ENCODE measurements at places on chromosomes 16 and 17.

GRCh38 chr16:25340973-25341372 lies 83.3 kb upstream of the ZKSCAN2 start:
- no peak for DNase-seq

GRCh38 chr17:4623249-4623648 lies 18.2 kb downstream of the ALOX15 start:
- DNase-seq = no peak

GRCh38 chr17:50148226-50149090 lies 2.0 kb downstream of the PPP1R9B start:
- peak; percentile 82 for DNase-seq

GRCh38 chr17:49602783-49603182 lies 27.1 kb downstream of the NXPH3 start:
- DNase-seq = no peak

- DNase-seq = no peak
Measured at GRCh38 chr16:73275024-73275423, 227.1 kb upstream of the ZFHX3 start.

DNA sequence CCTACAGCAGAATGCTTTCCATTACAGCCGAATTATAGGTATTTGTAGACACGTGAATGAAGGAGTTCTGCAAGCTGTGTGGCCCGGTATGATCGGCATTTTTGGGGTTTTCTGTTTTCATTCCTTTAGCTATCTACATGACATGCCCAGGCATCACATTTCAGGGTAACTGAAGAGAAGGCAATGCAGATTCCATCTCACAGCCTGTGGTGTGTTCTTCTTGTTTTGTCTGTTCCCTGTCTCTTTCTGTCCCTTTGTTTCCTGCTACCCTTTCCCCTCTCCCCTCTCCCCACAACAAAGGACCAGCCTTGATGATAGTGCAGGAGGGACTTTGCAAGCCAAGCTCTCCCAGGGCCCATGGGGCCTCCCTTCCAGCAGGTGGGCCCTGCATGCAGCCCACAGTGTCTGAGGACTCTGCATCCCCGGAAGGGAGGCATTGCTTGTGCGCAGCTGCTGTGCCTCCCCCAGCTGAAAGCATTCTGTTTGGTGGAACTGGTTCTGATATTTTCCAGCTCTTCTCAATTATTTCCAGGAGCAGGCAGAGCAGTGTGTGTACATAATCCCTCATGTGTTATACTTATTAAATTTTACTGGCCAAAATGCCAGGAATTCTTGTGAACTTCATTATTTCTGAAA lies 207.4 kb downstream of the RPTOR start:
- no peak for DNase-seq

GRCh38 chr17:6456914-6457687 lies 12.8 kb downstream of the PIMREG start:
- peak; percentile 63 for DNase-seq

DNA sequence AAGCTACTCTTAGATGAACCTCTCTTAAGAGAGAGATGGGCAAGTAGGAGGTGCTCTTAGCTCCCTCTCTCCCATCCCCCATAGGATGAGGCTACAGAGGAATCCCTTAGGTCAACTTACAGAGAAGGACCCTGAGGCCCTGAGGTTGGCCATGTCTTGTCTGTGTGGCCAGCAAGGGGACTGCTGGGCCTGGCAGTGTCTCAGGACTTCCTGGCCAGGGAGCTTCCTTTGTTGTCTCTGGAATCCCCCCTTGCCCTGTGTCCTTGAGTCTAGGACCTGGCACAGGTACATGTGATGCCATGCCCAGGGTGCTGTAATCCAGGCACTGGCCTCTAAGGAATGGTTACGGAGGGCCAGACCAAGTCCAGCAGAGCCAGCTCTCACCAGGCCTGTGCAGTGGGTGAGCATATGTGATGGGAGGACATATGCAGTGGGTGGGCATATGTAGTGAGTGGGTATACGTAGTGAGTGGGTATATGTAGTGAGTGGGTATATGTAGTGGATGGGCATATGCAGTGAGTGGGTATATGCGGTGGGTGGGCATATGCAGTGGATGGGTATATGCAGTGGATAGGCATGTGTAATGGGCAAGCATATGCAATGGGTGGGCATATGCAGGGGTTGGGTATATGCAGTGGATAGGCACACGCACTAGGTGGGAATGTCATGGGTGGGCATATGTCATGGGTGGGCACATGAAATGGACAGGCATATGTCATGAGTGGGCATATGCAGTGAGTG lies 20.3 kb upstream of the PECAM1 start:
- DNase-seq = no peak

DNA sequence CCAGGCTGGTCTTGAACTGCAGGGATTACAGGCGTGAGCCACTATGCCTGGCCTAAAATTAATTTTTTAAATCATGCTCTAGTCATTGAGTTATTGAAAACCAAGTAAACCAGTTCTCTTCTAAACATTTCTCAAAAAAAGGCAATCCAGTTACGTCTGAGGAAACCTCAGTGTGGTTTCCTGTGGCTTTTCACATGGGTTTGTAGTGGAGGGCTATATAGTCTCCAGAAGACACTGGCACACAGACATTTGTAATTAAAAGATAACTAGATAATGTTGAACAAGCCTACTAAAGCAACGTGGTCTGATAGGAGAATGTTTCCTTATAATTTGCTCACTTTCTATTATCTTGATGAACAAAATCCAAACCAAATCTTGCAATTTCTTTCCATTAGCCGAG lies 5.2 kb upstream of the TOB1 start:
- DNase-seq = no peak

GRCh38 chr17:9074131-9074530 lies 52.8 kb downstream of the NTN1 start:
- DNase-seq = no peak

DNA sequence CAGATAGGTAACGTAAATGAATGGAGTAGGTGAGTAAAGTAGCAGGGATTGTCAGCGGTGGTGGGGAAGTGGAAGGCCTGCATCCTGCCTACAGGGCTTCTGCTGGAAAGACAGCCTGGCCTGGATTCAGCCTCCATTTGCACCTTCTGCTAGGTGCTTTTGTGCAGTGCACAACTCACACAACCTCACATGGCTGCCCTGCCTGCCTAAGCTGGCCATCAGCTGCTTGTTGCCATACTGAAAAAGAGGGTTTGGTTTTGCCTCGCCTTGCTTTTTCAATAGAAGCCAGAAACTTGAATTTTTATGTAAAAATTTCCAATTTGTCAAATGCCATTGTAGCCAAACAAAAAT lies 36.3 kb downstream of the SOST start:
- DNase-seq = no peak

DNA sequence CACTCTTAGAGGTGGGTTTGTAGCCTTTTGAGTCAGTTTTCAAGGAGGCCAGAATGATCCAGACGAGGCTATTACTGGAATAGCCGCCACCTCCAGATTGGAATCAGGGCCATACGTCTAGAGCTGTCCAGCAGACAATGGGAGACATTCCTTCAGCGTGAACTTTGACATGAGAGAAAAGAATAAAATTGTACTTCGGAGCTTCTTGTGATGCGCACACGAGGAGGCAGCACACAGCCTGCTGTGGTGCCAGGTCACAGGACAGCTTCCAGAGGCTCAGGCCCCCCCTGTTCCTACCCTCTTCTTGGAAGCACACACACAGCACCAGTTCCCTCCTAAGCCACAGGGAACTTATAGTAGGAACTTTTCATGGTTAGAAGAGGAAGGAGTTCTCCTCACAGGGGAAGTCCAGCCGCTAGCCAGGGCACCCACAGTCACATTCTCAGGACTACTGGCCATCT lies 81.0 kb downstream of the VPS53 start:
- DNase-seq = no peak

DNA sequence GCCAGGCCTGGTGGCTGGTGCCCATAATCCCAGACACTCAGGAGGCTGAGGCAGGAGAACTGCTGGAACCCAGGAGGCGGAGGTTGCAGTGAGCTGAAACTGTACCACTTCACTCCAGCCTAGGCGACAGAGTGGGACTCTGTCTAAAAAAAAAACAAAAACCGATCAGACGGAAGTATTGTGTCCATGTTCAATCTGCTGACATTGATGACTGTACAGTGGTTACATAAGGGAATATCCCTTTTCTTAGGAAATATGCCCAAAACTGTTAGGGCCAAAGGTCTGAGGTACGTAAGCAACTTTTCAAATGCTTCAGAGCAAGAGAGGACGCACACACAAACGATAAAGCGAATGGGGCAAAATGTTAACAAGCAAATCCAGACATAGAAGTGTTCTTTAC lies 69.8 kb upstream of the DNAH17 start:
- DNase-seq = no peak
